ENCODE measurements at places on chromosomes 11 and 22. TPM values are rescaled to one million over a fixed set of nuclear protein-coding genes. Genes with fewer than 3 reads are reported as not detected.

PGR gene
- not detected for total RNA-seq

APOL5 gene
- not detected for total RNA-seq

ARHGEF17 gene
- 93.3 TPM for total RNA-seq

DNA sequence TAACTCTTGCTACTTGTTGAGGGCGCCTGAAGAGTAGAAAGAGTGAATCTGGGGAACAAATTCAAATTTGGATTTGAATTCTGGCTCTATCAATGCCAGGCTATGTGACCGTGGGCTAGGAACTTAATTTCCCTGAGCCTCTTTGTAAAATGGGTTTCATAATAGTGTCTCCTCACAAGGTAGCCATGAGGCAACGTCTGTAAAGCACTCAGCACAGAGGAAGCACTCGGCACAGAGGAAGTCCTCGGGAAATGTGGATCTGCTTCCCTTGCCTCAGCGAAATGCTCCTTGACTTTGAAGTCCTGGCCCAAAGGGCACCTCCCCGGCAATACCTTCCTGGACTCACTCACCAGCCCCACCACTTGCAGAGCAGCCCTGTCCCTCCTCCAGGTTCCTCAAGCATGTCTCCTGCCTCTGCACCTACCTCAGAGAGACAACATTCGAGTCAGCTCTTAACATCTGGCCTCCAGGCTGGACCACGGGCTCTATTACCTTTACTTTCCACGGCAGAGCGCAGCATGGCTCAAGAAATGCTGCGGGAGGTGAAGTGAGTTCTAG lies 17.7 kb downstream of the CD6 start:
- DNase-seq, result no peak
- H3K27ac ChIP-seq, result no peak overlapping the region
- peaks cover 6% of the 10 kb centered on the region for H3K4me1 ChIP-seq
- H3K36me3 ChIP-seq, result no peaks in the 10 kb centered on the region

DNA sequence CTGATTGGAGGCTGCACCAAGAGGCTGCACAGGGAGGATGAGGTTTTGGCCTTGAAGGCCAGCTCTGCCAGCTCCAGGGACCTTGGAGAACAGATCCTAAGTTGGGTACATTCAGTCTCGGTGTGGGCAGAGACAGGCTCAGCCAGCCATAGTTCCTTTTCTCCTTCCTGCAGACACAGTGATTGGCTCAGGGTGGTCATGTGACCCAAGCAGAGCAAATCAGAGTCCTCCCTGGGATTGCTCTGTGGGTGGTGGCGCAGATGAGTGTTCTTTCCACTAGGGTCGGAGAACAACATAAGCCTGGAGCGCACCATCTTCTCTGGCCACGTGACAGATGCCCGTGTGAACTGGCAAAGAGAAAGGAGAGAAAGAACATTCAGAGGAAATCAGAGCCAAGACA lies 47.1 kb upstream of the CCND1 start:
- H3K4me1 ChIP-seq, result no peaks in the 10 kb centered on the region
- peaks cover 2% of the 10 kb centered on the region for H3K27me3 ChIP-seq

- DNase-seq, result no peak
- no peak overlapping the region for H3K4me3 ChIP-seq
- no peaks in the 10 kb centered on the region for H3K27me3 ChIP-seq
Observed at GRCh38 chr11:115084231-115084630, 405.9 kb downstream of the NXPE2 start.

DNA sequence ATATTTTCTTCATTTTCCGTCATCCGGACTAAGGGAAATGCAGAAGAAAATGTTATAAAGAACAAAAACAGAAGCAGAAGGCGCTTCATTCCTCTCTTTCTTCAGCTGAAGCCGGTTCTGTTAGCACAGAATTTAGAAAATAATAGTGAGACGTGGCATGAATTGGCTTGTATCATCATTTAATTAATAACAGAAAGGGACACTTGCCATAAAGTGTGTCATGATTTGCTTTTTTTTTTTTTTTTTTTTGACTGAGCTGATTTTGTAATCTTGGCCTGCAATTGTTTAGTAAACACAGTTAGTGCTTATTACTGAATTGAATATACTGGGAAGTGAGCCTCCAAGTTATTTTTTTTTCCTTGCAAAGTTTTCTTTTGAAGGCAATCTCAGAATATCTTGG lies at the start of gene MMP27:
Gene MMP27 (minus strand): TSS at position 144 of the 400 bp plus-strand sequence. CDS start 55 bp downstream, at position 89.
- no peaks in the 10 kb centered on the region for H3K27me3 ChIP-seq
- no peaks in the 10 kb centered on the region for H3K36me3 ChIP-seq
- no peak within 1 kb of the TSS for H3K27ac ChIP-seq
- no peak within 1 kb of the TSS for H3K4me3 ChIP-seq
- peaks cover 9% of the 10 kb centered on the region for H3K4me1 ChIP-seq

DNA sequence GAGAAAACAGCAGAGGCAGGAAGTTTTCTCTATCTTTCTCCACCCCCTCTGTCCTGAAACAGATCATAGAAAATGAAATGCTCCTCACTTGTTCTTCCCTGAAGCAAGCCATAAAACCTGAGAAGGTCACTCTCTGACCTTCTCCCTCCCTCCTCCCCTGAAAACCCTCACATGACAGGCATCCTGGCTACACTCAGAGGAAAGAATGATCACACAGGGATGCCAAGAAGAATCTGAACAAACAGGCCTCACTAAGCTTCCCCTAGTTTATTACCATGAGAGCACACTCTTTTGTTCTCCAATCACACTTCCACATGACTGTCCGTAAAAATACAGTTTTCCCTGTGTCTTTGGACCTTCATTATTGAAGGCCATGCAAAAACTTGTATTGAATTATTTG lies 300.1 kb downstream of the BUD13 start:
- no peaks in the 10 kb centered on the region for H3K4me1 ChIP-seq
- H3K27me3 ChIP-seq, result peaks cover 2% of the 10 kb centered on the region
- H3K27ac ChIP-seq, result no peak overlapping the region
- H3K4me3 ChIP-seq, result no peak overlapping the region
- H3K36me3 ChIP-seq, result no peaks in the 10 kb centered on the region

DNA sequence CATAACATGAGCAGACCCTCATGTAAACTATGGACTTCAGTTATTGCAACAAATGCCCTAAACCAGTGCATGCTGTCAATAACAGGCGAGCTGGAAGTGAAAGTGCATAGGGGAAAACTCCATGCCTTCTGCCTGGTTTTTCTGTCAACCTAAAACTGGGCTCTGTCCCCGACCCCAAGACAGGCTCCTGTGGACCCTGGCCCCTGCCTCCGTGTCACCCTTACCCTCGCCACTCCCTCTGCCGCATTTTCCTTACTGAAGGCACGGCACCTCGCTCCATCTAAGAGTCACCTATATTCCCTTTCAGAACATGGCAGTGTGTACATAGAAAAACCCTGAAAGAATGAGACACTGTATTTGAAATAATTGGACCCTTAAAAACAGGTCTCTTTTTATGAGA lies 151.3 kb downstream of the SHANK2 start:
- no peaks in the 10 kb centered on the region for H3K36me3 ChIP-seq
- H3K4me1 ChIP-seq, result peaks cover 2% of the 10 kb centered on the region
- no peak for DNase-seq
- no peak overlapping the region for H3K4me3 ChIP-seq
- peaks cover 2% of the 10 kb centered on the region for H3K27me3 ChIP-seq
- H3K27ac ChIP-seq, result no peak overlapping the region

GRCh38 chr22:38187413-38188212 lies 6.0 kb upstream of the PLA2G6 start:
- peaks cover 8% of the 10 kb centered on the region for H3K27me3 ChIP-seq
- H3K4me1 ChIP-seq, result peaks cover 6% of the 10 kb centered on the region
- no peak for DNase-seq
- no peak overlapping the region for H3K27ac ChIP-seq

DNA sequence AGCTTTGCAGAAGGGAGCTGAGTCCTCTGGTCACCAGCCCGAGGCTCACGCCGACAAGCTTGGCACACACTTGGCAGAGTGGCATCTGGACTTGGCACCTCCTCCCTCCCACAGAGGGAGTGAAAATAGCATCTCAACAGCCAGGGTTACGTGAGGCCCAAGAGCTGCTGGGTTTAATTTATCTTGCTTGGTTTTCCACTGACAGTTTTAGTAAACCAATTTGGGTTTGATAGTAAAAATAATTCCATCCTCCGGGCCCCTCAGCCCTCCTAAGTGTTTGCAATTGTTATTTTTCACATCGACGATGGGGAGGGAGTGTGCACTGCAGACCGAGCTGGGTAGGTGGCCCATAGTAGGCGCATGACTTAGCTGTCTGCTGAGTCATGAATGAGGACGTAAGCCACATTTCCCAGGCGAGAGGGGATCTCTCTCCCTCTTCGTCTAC lies 107.6 kb upstream of the ASPHD2 start:
- H3K4me3 ChIP-seq, result no peak overlapping the region
- H3K4me1 ChIP-seq, result peaks cover 3% of the 10 kb centered on the region

DNA sequence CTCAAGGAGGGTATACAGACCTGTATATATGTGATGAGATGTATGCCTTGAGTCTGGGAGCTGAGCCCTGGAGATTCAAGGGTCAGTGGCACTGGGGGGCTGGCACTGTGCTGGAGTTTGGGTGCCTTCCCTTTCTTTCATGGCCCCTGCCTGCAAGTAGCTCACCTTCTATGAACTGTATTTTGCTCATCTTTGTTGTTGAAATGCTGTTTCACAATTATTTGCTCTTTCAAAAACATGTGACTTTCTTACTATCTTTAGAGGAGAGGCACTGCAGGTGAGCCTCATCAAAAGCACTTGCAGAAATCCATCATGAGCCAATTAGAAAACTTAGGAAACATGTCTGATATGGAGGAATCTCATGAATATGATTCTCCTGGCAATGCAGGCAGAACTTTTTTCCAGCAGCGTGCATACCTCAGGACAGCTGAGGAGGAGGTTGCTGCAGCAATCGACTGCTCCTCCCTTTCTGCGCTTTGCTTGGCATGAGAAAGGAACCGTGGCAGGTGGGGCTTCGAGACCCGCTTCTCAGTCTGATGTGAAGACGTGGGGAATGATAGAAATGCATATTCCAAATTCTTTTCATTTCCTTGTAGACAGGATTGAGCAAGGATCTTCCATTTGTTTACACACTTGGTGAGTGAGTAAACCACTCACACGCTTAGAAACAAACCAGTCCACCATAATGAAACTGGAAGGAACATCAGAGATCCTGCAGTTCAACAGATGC lies 178.4 kb upstream of the E2F8 start:
- DNase-seq, result no peak
- H3K4me3 ChIP-seq, result no peak overlapping the region
- no peaks in the 10 kb centered on the region for H3K27me3 ChIP-seq
- no peaks in the 10 kb centered on the region for H3K36me3 ChIP-seq

DNA sequence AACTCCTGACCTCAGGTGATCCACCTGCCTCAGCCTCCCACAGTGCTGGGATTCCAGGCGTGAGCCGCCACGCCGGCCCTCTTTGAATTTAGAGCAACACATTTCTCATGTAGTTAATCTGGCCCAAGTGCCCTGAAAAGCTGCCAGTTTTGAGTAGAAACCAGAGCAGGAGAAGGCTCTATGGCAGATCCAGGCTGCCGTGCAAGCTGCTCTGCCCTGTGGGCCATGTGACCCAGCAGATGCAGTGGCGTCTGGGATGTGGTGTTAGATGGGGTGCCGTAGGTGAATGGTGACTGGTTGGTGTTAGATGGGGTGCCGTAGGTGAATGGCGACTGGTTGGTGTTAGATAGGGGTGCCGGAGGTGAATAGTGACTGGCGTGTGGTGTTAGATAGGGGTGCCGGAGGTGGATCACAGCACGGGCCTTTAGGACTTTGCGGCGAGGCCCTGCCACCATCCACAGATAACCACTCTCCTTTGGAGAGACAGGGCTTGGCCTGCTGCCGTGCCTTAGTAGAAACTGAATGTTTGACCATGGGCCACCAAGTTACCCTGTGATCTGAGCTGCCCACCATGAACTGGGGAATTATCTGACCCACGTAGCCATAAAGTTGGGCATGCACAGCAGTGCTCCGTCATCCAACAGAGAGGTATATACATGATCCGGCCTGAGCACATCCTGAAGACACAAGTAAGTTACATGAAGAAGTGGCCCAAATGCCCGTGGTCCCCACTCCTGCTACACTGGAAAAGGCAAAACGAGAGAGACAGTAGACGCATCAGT lies 32.7 kb downstream of the ASCL2 start:
- H3K27me3 ChIP-seq, result peaks cover 4% of the 10 kb centered on the region
- peak overlapping the region; percentile 22 for H3K4me3 ChIP-seq
- H3K27ac ChIP-seq, result no peak overlapping the region
- H3K4me1 ChIP-seq, result no peaks in the 10 kb centered on the region
- H3K36me3 ChIP-seq, result no peaks in the 10 kb centered on the region

DNA sequence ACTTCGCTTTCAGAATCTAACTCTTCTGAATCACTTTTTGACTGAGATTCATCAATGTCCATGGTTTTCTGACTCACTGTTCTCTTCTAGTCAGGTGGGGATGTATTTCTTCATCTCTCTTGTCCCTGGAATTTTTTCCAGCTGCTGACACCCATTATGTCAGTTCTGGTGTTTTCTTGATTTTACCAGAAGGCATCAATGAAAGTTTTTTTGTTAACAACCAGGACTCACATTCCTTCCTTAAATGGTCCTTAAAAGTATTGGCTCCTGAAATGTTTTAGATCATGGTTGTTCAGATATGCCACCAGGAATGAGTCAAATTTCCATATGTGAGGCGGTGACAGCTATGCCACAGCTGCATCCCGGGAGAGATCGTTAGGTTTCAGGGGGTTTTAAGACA lies 12.9 kb downstream of the MICAL2 start:
- H3K4me1 ChIP-seq, result peaks cover 57% of the 10 kb centered on the region
- no peak overlapping the region for H3K4me3 ChIP-seq
- peaks cover 14% of the 10 kb centered on the region for H3K27me3 ChIP-seq

- peaks cover 4% of the 10 kb centered on the region for H3K36me3 ChIP-seq
- no peak for DNase-seq
- H3K27ac ChIP-seq, result no peak overlapping the region
Observed at GRCh38 chr11:65246506-65246905, 15.3 kb upstream of the POLA2 start.

- peaks cover 31% of the 10 kb centered on the region for H3K4me1 ChIP-seq
- H3K36me3 ChIP-seq, result peaks cover 4% of the 10 kb centered on the region
- no peaks in the 10 kb centered on the region for H3K27me3 ChIP-seq
- no peak overlapping the region for H3K27ac ChIP-seq
Observed at GRCh38 chr22:41844513-41844912, 11.6 kb downstream of the SREBF2 start.

DNA sequence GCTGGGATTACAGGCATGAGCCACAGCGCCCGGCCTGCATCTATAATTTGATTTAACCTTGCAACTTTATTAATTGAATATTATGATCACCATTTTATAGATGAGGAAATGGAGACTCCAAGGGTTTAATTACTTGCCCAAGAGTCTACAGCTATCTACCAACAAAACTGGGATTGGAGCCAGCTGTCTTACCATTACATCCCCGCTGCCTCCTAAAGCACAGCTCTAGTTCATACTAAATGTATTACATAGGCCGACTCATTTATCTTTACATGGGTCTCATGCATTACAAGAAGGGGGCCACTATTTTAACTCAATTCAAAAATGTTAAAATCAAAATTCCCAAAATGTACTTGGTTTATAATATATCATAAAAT lies 14.1 kb upstream of the TMA7B start:
- H3K4me3 ChIP-seq, result no peak overlapping the region
- DNase-seq, result no peak
- peaks cover 57% of the 10 kb centered on the region for H3K4me1 ChIP-seq
- H3K27me3 ChIP-seq, result no peaks in the 10 kb centered on the region
- H3K27ac ChIP-seq, result peak overlapping the region; percentile 12
- no peaks in the 10 kb centered on the region for H3K36me3 ChIP-seq

- no peaks in the 10 kb centered on the region for H3K36me3 ChIP-seq
- peaks cover 36% of the 10 kb centered on the region for H3K4me1 ChIP-seq
- H3K4me3 ChIP-seq, result no peak overlapping the region
- H3K27ac ChIP-seq, result no peak overlapping the region
- no peak for DNase-seq
Observed at GRCh38 chr11:47156333-47156732, 20.3 kb downstream of the ARFGAP2 start.

Measured in endothelial cell (in vitro differentiated cells).